ENCODE measurements at places on chromosomes 16 and 17.

DNA sequence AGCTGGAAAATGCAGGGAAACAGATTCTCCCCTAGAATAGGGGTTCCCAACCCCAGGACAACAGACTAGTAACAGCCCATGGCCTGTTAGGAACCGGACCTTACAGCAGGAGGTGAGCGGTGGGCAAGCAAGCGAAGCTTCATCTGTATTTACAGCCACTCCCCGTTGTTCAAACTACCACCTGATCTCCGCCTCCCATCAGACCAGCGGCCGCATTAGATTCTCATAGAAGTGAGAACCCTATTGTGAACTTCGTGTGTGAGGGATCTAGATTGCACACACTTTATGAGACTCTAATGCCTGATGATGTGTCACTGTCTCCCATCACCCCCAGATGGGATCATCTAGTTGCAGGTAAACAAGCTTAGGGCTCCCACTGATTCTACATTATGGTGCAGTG, 3.5 kb downstream of the CD300LB start:
- no peak overlapping the region for H3K27ac ChIP-seq
- no peak overlapping the region for H3K4me3 ChIP-seq
- no peak for DNase-seq
- H3K4me1 ChIP-seq = no peaks in the 10 kb centered on the region
- peaks cover 36% of the 10 kb centered on the region for H3K27me3 ChIP-seq
- H3K36me3 ChIP-seq = no peaks in the 10 kb centered on the region

GRCh38 chr17:3976675-3977171, 12.5 kb upstream of the ATP2A3 start:
- no peak overlapping the region for H3K27ac ChIP-seq
- H3K4me3 ChIP-seq = no peak overlapping the region
- no peak for DNase-seq
- peaks cover 2% of the 10 kb centered on the region for H3K36me3 ChIP-seq
- peaks cover 5% of the 10 kb centered on the region for H3K4me1 ChIP-seq

DNA sequence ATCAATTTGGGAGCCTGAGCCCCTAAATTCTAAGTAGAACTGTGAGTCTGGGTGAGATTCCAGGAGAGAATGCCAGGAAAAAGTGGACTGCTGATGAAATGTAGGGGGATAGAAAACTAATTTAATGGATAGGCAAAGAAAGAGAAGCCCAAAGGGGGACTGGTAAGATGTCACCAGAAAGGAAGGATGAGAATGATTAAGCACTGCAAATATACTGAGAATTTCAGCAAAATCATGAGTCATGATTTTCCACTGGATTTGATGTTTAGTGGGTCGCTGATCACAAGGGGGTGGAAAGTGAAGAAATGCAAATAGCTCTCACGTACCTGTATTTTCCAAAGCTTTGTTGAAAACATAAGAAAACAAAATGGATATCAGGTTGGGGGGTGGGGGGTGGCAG, 201.8 kb downstream of the SLC39A11 start:
- DNase-seq = no peak
- H3K4me3 ChIP-seq = no peak overlapping the region
- H3K27ac ChIP-seq = no peak overlapping the region

DNA sequence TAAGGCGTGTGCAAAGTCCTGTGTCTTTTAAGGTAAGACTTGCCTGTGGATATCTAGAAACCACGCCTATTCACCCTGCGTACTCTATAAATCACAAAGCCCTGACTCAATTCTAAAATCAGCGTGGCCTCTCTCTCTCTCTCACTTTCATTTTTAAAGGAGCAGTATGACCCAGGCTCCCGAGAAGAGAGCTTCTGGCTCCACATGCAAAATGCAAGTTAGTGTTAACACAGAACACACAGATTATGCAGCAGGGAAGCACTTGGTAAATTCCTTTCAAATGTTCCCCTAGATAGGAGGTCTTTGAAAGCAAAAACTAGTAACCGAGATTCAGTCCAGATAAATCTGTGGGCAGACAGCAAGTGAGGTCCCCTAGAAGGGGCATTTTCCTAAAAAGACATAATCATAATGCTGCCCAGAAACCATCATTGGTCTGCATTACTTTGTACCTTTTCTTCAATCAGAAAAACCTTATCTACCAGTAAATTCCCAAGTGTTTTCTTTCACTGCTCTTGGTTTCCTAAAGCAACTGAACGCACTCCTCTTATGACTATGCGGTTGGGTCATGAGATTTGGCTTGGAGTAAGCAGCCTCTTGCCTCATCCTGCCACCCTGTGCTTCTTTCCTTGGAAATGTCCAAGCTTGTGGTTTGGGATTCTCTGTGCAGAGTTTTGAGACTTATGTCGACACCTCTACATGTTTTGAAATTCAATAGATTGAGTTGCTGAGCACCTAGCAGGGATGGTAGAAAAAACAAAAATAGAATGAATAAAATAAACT, 31.7 kb upstream of the KCNJ2 start:
- H3K4me1 ChIP-seq = peaks cover 8% of the 10 kb centered on the region
- H3K27ac ChIP-seq = peak overlapping the region; percentile 76
- no peaks in the 10 kb centered on the region for H3K27me3 ChIP-seq
- H3K4me3 ChIP-seq = peak overlapping the region; percentile 69

DNA sequence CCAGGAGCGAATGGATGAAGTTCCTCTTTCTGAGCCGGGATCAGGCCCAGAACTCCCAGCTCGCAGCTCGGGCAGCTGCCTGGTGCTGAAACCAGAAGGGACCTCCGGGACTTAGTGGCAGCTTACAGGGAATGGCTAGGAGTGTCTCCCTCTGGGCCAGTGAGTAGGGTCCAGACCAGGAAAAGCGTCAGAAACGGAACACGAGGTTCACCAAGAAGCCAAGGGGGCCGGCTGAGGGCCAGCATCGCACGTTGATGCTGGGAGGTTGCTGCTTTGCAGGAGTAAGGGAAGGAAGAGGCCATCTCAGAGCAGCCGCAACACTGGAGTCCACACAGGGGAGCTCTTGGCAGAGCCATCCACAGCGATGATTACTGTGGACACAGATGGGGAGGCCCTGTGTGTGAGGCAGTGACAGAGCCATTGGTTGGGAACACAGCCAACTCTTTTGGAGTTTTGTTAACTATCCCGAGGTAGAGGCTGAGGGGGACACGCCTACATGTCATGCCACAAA, 74.0 kb upstream of the CREBBP start:
- no peak overlapping the region for H3K4me3 ChIP-seq
- DNase-seq = no peak
- no peak overlapping the region for H3K27ac ChIP-seq
- peaks cover 13% of the 10 kb centered on the region for H3K4me1 ChIP-seq

DNA sequence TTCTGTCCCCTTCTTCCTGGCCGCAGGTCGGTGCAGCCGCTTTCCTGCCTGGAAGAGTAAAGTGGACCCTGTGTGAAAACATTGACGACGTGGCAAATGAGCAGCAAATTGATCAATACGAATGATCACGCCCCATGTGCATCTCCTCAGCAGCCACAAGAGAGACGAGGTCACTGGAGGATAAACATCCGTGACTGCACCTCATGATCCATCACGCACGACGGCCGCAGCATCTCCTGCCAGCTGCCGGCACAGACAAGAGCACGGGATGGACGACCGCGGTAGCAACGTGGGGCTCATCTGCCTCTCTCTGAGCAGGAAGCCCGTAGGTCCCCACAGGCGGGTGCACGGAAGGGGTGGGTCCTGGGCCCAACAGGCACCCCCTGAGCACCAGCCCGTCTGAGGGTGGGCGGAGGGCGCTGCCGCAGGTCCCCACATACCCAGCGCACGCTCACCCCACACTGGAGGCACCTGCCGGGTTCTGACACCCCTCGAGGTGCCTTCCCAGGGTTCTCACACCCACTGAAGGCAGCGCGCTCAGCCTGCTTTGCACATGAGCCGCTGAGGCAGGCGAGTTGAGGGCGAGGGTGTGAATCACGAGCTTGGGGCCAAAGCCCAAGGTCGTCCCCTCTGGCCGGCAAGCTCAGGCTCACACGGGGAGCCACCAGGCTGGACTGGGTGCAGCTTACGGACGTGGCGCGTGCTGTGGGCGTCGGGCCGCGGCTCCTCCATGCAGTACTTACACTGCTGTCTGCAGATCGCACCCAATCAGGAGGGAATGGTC, 12.3 kb upstream of the CDH15 start:
- peaks cover 4% of the 10 kb centered on the region for H3K36me3 ChIP-seq
- no peak for DNase-seq
- H3K27me3 ChIP-seq = no peaks in the 10 kb centered on the region
- H3K4me1 ChIP-seq = peaks cover 12% of the 10 kb centered on the region
- H3K27ac ChIP-seq = no peak overlapping the region

- peaks cover 10% of the 10 kb centered on the region for H3K4me1 ChIP-seq
- DNase-seq = no peak
- H3K36me3 ChIP-seq = no peaks in the 10 kb centered on the region
- no peak overlapping the region for H3K4me3 ChIP-seq
- H3K27me3 ChIP-seq = no peaks in the 10 kb centered on the region
- no peak overlapping the region for H3K27ac ChIP-seq
These were observed 17.2 kb upstream of the N4BP1 start for GRCh38 chr16:48627148-48627547.

- no peaks in the 10 kb centered on the region for H3K36me3 ChIP-seq
- peak overlapping the region; percentile 19 for H3K27ac ChIP-seq
- H3K4me3 ChIP-seq = no peak overlapping the region
- peaks cover 11% of the 10 kb centered on the region for H3K4me1 ChIP-seq
- no peaks in the 10 kb centered on the region for H3K27me3 ChIP-seq
These were observed 171.0 kb downstream of the ZFHX3 start for GRCh38 chr16:72876981-72877373.

DNA sequence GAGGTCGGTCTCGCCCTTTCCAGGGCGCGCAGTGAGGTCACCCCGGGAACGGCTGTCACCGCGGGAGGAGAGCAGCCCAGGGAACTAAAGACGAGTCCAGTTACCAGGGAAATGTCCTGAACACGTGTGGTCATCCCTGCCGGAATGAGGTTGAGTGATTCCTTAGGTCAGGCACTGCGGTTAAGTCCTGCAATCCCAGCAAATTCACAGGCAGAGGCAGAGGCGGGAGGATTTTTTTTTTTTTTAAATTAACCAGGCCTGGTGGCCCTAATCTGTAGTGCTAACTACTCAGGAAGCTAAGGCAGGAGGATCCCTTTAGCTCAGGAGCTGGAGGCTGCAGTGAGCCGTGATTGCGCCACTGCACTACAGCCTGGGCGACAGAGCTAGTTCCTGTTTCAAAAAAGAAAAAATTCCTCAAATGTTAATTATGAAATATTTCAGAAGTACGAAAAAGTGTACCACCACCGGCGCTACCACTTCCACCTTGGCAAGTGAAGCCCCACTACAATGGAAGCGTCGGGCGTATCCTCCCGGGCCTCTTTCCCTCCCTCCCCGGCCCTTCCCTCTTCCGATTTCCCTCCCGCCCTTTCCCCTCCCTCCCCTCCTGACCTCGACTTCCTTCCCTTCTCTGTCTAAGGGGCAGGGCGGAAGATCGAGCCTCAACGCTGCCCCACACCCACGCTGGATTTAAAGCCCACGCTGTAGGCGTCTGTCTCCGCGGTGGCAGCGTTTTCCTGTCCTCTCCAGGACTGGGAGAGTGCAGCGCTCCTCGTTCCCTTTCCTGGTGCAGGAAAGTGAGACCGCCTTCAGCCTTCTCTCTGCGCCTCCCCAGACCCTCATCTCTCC, 27.3 kb downstream of the SLFN11 start:
- H3K27ac ChIP-seq = no peak overlapping the region
- H3K27me3 ChIP-seq = peaks cover 46% of the 10 kb centered on the region
- H3K4me3 ChIP-seq = peak overlapping the region; percentile 38
- H3K4me1 ChIP-seq = peaks cover 12% of the 10 kb centered on the region
- DNase-seq = peak; percentile 79
- no peaks in the 10 kb centered on the region for H3K36me3 ChIP-seq

- H3K27ac ChIP-seq = no peak overlapping the region
- H3K27me3 ChIP-seq = peaks cover 34% of the 10 kb centered on the region
- H3K36me3 ChIP-seq = no peaks in the 10 kb centered on the region
- peak; percentile 74 for DNase-seq
- H3K4me1 ChIP-seq = no peaks in the 10 kb centered on the region
- H3K4me3 ChIP-seq = no peak overlapping the region
These were observed 53.7 kb upstream of the ETV4 start for GRCh38 chr17:43599835-43600234.

- H3K36me3 ChIP-seq = peaks cover 35% of the 10 kb centered on the region
- no peaks in the 10 kb centered on the region for H3K27me3 ChIP-seq
These were observed 481 bp downstream of the PDK2 start for GRCh38 chr17:50095626-50096037.

DNA sequence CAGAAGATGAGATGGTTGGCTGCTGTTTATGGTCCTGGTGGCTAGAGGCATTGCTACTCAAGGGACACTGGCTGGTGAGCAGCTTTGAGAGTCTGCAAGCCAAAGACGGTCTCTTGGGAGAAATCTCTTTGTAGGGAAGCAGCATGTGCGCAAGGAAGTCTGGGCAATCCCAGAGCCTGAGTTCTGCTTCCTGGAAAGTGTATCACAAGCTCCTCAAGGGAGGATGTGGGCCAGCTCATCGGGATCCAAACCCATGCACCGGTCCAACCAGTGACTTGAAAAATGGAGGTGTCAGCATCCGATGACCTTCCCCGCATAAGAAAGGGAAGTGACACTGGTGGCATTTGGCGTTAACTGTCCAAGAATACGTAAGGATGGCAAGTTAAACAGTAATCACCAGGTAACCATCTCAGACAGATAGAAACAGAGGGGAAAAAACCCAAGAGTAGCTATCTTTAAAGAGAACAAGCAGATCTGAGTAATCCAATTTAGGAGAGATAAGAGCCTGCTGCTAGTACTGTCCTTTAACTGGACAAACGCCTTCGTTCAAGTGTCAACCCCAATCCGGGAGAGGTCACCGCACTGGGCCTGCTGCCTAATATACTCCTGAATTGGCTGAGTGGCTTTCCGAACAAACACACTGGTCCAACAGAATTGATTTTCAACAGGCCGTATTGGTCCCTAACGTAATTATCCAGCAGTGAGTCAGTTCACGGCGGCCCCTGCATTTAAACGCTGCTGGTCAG, 303.0 kb upstream of the ZFHX3 start:
- no peak overlapping the region for H3K27ac ChIP-seq
- no peaks in the 10 kb centered on the region for H3K36me3 ChIP-seq
- peaks cover 7% of the 10 kb centered on the region for H3K27me3 ChIP-seq
- H3K4me1 ChIP-seq = no peaks in the 10 kb centered on the region

DNA sequence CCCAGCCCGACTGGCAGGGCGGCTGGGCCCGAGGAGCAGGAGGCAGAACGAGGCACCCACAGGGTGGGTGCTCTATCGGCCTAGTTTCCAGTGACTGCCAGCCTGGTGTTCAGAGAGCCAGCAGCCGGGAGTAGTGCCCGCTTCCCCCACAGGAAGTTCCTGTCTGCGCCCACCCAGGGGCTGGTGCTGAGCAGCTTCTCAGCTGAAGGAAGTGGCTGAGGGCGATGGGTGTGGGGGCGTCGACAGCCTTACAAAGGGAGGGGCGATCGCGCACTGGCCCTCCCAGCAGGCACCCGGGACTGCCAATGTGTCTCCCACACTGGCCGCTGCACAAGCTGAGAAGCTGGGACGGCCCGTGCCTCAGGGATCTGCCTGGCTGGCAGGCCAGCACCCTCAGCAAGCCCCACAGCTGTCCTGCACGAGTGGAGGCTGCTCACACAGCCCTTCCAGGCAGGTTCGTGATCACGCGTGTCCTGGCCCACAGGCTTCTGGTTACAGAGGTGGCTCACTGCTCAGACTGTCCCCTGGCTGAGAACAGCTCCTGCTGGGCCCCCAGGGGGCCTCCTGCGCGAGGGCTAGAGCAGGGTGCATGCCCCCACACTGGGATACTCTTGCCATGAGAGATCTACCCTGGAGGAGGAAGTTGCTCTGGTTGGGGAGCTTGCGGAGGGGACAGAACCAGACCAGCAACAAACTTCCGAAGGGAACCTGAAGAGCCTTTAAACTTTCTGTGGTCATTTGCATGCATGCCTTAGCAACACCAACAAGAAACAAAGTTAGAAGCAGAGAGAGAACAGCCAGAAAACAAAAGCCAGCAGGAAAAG, 2.5 kb downstream of the RNF166 start:
- H3K27me3 ChIP-seq = no peaks in the 10 kb centered on the region
- peaks cover 39% of the 10 kb centered on the region for H3K4me1 ChIP-seq
- no peak overlapping the region for H3K4me3 ChIP-seq
- no peak overlapping the region for H3K27ac ChIP-seq

Data from mesenchymal stem cell (in vitro differentiated cells and primary cell).